ENCODE measurements at places on chromosomes 1 and 21.

DNA sequence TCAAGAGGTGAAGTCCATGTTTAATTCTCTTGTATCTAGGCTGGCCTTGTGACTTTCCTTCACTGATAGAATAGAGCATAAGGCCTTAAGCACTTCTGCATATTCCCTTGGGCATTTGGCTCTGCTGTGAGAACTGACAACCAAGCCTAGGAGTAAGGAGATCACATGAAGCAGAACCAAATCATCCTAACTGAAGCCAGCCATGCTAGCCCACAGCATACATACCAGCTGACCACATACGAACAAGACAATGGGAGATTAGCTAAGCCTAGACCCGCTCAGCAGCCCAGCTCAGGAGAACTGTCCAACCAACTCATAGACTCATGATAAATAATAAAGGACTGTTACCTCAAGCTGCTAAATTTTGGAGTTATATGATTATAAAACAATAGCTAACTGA lies 114.6 kb upstream of the NEK7 start:
- no peak overlapping the region for H3K27ac ChIP-seq
- no peaks in the 10 kb centered on the region for H3K27me3 ChIP-seq
- H3K4me3 ChIP-seq, result no peak overlapping the region
- ATAC-seq, result no peak

DNA sequence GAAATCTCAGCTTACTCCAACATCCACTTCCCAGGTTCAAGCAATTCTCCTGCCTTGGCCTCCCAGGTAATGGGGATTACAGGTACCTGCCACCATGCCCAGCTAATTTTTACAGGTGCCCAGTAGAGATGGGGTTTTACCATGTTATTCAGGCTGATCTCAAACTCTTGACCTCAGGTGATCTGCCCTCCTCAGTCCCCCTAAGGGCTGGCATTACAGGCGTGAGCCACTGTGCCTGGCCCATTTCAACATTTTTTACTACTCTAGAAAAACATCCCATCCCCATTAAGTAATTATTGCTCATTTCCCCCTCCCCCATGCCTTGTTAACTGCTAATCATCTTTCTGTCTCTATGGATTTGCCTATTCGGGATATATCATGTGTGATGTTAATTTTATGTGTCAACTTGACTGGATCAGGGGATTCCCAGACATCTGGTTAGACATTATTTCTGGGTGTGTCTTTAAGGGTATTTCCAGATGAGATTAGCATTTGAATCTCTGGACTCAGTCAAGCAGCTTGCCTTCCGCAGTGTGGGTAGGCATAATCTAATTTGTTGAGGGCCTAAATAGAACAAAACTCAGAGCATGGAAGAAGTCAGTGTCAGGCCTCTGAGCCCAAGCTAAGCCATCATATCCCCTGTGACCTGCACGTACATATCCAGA lies 33.0 kb upstream of the ZBTB8B start:
- H3K27ac ChIP-seq, result peak overlapping the region; percentile 7
- H3K27me3 ChIP-seq, result peaks cover 1% of the 10 kb centered on the region
- H3K4me3 ChIP-seq, result no peak overlapping the region
- peaks cover 28% of the 10 kb centered on the region for H3K4me1 ChIP-seq
- H3K36me3 ChIP-seq, result no peaks in the 10 kb centered on the region
- ATAC-seq, result peak; percentile 74

DNA sequence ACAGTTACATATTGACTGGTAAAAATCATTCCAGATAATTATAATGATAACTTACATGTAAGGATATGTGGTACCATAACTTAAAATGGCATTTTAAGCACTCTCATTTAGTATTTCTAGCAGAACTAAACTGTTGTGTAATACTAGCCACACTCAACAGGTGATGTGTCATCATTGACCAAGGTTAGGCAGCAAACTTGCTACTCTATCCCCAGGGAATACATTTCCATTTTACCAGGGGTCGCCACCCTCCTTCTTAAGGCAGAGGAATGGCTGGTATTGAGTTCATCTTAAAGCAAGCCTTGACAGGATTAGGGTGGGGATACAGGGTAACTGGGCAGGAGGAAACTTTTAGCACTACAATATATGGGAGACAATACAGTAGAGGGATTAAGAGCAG lies 259.8 kb upstream of the CAMK1G start:
- no peak overlapping the region for H3K27ac ChIP-seq
- no peak overlapping the region for H3K4me3 ChIP-seq

DNA sequence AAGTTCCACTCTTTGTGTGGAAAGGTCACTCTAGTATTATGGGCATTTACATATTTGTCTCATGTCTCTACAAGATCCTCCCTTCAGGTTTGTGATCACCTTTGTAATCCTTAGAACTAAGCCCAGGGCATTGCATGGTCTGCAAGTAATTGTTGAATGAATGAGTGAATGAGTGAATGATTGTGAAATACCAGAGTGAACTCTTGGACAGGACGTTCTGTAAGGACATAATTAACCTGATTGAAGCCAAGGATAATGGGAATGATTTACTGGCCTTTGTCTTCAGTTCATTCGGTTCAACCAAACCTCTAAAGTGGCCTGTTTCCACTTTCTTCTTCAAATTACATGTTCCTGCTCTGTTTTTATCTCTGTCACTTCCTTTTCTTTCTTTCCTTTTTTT lies 83.0 kb upstream of the TSPAN2 start:
- no peaks in the 10 kb centered on the region for H3K4me1 ChIP-seq
- no peaks in the 10 kb centered on the region for H3K36me3 ChIP-seq
- H3K27ac ChIP-seq, result no peak overlapping the region
- peaks cover 43% of the 10 kb centered on the region for H3K27me3 ChIP-seq
- H3K4me3 ChIP-seq, result no peak overlapping the region

GRCh38 chr1:190140644-190141043 lies 337.0 kb downstream of the BRINP3 start:
- ATAC-seq, result no peak
- no peak overlapping the region for H3K27ac ChIP-seq
- no peaks in the 10 kb centered on the region for H3K4me1 ChIP-seq
- no peaks in the 10 kb centered on the region for H3K36me3 ChIP-seq
- H3K27me3 ChIP-seq, result no peaks in the 10 kb centered on the region

DNA sequence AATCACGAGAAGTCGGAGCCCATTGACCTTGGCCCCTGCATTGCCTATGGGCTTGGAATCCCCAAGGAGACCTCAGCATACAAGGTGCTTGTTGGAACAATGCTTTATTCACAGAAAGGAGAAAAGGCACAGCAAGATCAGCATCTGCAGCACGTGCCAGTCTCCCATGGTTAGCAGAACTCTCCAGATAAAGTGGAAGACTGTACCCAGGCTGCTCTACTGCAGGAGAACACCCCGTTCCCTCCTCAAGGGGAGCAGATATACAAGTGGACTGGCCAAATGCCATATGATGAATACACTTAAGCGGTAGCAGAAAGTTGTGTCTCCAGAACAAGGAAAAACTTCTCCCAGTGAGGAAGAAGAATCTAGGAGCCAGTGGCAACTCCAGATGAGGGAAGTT lies 53.5 kb downstream of the ST6GALNAC3 start:
- no peak overlapping the region for H3K27ac ChIP-seq
- H3K36me3 ChIP-seq, result no peaks in the 10 kb centered on the region
- H3K4me3 ChIP-seq, result no peak overlapping the region
- ATAC-seq, result no peak
- H3K27me3 ChIP-seq, result no peaks in the 10 kb centered on the region

GRCh38 chr1:153790966-153791647 lies 15.9 kb downstream of the SLC27A3 start:
- no peaks in the 10 kb centered on the region for H3K27me3 ChIP-seq
- peak; percentile 97 for ATAC-seq
- no peaks in the 10 kb centered on the region for H3K36me3 ChIP-seq
- peak overlapping the region; percentile 68 for H3K4me3 ChIP-seq
- peak overlapping the region; percentile 87 for H3K27ac ChIP-seq
- H3K4me1 ChIP-seq, result peaks cover 47% of the 10 kb centered on the region

GRCh38 chr1:95207223-95207935 lies 26.6 kb upstream of the RWDD3 start:
- ATAC-seq, result no peak
- no peak overlapping the region for H3K4me3 ChIP-seq
- no peak overlapping the region for H3K27ac ChIP-seq

GRCh38 chr1:214425101-214425500 lies 126.3 kb downstream of the PTPN14 start:
- peaks cover 15% of the 10 kb centered on the region for H3K4me1 ChIP-seq
- peaks cover 20% of the 10 kb centered on the region for H3K27me3 ChIP-seq
- H3K36me3 ChIP-seq, result no peaks in the 10 kb centered on the region
- H3K27ac ChIP-seq, result no peak overlapping the region
- no peak overlapping the region for H3K4me3 ChIP-seq

- peaks cover 37% of the 10 kb centered on the region for H3K36me3 ChIP-seq
- no peak overlapping the region for H3K4me3 ChIP-seq
- H3K4me1 ChIP-seq, result peaks cover 13% of the 10 kb centered on the region
- H3K27me3 ChIP-seq, result no peaks in the 10 kb centered on the region
Observed at GRCh38 chr1:17027900-17028299, 16.2 kb upstream of the ATP13A2 start.

DNA sequence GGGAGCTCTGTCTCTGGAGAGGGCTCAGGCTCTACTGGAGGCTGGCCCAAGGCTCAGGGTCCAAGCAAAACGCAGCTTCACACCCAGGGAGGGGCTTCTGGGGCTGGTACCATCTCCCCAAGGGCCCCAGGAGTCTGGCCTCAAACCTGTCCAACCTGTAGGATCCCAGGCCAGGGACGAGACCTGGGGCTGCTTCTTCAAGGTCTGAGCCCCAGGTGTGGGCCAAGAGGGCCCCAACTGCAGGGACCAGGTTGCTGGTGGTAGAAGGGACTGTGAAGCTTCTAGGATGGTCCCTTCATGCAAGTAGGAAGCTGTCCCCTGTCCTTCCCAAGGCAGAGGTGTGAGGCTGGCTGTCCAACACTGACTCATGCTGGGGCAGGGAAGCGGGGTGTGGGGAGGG lies 7.8 kb upstream of the MMEL1 start:
- no peak overlapping the region for H3K4me3 ChIP-seq
- no peaks in the 10 kb centered on the region for H3K36me3 ChIP-seq
- H3K27me3 ChIP-seq, result peaks cover 11% of the 10 kb centered on the region

DNA sequence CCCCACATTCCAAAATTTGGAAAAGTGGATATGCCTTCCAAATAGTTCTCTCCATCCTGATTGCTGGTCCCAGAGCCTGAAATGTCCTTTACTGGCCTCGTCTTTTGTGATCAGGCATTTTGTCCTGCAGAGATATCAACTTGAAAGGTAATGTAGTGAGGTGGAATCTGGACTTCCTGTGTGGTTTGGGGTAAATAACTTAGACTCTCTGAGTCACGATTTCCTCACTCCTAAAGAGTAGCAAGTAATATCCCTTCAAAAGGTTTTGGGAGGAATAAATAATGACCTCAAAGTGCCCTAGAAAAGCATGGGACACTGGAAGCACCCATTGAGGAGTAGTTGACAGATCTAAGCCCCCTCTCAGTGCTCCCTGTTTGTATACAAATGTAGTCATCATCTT lies 426.6 kb downstream of the OMA1 start:
- H3K27ac ChIP-seq, result no peak overlapping the region
- H3K4me3 ChIP-seq, result no peak overlapping the region
- no peaks in the 10 kb centered on the region for H3K36me3 ChIP-seq
- no peaks in the 10 kb centered on the region for H3K27me3 ChIP-seq

DNA sequence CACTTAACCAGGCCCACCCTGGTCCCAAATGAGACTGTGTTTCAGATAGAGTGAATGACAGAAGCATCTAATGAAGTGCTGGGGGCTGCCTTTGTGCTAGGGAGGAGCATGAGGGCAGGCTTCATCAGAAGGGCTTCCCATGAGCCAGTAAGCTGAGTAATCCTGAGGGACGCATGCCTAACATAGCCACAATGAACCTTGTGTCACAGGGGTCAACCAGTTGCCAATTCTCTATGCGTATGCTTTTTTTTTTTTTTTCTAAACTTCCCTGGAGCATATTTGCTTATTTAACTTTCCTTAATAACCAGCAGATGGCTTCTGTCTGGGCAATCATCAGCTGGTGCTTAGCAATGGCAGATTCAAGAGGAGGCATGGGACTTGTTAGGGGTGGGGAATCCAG lies 25.5 kb upstream of the CYP2J2 start:
- H3K27me3 ChIP-seq, result no peaks in the 10 kb centered on the region
- no peak overlapping the region for H3K4me3 ChIP-seq
- no peaks in the 10 kb centered on the region for H3K36me3 ChIP-seq
- ATAC-seq, result no peak

DNA sequence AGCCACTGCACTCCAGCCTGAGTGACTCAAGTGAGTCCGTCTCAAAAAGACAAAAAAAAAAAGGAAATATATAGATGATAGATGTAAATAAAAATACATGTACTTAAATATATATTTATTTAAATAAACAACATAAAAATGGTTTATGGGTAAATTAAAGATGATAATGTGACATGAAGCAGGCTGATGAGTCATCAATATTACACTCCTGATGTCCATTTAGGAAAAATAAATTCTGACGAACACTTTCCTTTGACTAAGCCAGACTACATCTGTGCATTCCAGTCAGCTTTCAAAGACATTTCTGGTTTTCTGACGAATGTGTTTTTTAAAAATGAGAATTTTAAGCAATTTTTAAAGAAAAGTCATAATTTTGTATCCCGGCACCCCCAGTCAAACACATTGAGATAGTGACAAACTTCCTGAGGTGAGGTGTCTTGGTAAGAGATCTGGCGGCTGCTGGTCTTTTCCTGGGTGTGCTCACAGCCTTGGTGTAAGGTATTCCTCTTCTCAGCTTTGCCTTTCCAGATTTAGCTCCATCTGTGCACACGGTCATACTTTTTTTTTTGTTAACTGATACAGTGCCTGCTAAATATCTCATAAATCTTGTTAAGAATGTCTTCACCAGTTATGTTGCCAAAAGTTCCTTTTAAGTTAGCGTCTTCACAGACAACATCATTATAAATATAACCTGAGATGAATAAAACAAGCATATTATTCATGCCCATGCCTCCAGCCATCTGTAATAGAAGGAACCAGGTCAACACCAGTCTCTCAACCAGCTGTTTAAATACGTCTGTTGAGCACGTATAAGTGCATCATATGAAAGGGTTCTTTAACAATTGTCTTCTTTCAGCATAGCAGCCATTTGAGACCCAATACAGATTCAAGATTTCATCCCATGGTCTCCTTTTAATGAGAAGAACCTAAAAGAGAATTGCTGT lies 214.5 kb upstream of the PLD5 start:
- peaks cover 7% of the 10 kb centered on the region for H3K4me1 ChIP-seq
- ATAC-seq, result no peak
- no peak overlapping the region for H3K4me3 ChIP-seq
- H3K27ac ChIP-seq, result no peak overlapping the region
- peaks cover 11% of the 10 kb centered on the region for H3K36me3 ChIP-seq

GRCh38 chr1:206770531-206771337 lies at the start of gene IL19:
IL19 (plus strand) TSS chr1:206770773; CDS start chr1:206836663, 65,890 bp downstream.
- peak within 1 kb of the TSS; percentile 66 for H3K27ac ChIP-seq
- peaks cover 81% of the 10 kb centered on the region for H3K4me1 ChIP-seq
- H3K27me3 ChIP-seq, result no peaks in the 10 kb centered on the region
- ATAC-seq, result no peak

DNA sequence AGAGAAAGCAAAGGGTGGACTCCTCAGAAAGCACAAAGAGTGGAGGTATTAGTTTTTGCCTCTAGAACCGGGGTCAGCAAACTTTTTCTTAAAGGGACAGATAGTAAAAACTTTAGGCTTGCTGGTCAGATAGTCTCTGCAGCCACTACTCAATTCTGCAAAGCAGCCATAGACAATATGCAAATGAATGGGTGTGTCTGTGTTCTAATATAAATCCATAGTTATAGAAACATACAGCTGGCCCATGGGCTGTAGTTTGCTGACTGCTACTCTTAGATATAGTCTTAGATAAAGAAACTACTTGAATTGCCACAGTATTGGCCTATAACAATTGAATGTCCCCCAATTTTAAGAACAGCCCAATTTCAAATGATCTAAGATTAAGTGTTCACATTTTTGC lies 101.6 kb upstream of the CACHD1 start:
- peaks cover 19% of the 10 kb centered on the region for H3K27me3 ChIP-seq
- no peak overlapping the region for H3K4me3 ChIP-seq
- no peaks in the 10 kb centered on the region for H3K4me1 ChIP-seq
- ATAC-seq, result no peak
- H3K27ac ChIP-seq, result no peak overlapping the region
- H3K36me3 ChIP-seq, result no peaks in the 10 kb centered on the region

All from stimulated activated memory B cell treated with anti-CD40 and anti-IgM and Interleukin-4, amounts not matched to agents 10 μg/mL and 1 μg/mL and 100 μg/mL, for 72 hours (primary cell).